Effector CD4-positive, alpha-beta T cell (primary cell): ENCODE measurements at places on chromosomes 1 and 21.

GRCh38 chr1:245432228-245432875, 277.6 kb downstream of the KIF26B start:
- no peak for DNase-seq

DNA sequence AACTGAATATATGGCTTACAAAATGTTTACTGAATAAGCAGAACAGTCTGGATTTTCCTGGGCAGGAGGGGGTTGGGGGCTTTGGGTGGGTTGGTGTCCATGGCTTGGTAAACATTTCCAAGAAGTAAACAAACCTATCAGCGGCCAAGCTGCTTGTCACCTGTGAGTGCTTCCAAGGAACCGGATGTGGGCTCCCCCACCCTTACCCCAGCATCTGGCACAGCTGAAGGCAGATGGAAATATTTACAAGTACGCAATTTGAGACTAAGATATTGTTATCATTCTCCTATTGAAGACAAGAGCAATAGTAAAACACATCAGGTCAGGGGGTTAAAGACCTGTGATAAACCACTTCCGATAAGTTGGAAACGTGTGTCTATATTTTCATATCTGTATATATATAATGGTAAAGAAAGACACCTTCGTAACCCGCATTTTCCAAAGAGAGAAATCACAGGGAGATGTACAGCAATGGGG, at the start of gene CLCA1:
Gene CLCA1 (plus strand): TSS at position 427 of the 477 bp plus-strand sequence. CDS start 45 bp downstream, at position 472.
- no peak for DNase-seq

DNA sequence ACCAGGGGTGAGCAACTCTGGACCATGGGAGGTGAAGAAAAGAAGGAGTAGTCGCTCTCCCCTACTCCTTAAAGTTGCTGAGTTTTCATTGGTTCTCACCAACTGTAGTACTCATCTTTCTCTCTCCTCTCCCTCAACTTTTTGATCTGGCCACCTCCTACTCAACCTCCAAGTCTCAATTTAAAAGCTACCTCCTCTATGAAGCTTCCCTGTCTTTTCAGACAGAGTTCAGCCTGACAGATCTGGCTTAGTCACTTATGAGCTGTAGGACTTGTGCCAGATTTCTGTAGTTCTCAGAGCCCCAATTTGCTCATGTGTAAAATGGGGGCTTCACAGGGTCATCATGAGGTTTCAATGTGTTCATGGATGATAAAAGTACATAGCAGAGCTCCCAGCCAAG, 34.5 kb upstream of the HTR1D start:
- DNase-seq = no peak

DNA sequence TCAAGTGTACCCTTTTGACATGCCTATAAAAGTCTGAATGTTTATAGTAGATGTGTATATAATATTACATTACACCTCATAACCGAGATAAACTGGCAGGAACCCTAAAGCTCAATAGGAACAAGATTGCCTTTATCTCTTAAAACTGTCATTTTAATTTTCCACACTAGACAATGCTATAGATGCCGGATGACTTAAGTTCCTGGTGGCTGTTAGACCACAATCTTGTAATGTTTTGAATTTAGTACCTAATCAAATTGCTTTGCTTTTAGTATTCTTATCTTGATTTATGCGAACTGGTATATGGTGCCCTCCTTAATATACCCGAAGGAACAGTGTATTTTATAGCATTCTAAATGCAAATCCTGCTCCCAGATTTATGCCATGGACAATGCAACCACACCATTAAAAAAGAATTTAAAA, 1397.0 kb upstream of the ADGRL4 start:
- no peak for DNase-seq

DNA sequence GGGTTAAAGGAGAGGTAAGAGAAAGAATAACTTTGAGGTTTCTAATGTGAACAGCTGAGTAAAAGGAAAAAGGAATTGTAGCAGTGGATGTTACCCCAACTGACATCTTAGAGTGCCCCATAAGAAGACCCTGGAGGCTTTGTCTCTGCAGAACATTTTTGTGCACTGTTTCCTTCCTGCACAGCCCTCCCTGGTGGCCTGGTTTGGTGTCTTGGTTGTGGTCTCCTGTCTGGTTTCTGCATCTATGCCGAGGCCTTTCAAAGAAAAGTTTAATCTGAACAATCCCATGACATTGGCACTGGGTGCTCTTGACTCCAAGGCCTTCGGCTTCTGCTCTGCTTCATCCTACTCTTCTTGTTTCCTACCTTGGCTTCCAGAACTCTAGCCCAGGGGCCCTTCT, 57.8 kb downstream of the RHOU start:
- no peak for DNase-seq

DNA sequence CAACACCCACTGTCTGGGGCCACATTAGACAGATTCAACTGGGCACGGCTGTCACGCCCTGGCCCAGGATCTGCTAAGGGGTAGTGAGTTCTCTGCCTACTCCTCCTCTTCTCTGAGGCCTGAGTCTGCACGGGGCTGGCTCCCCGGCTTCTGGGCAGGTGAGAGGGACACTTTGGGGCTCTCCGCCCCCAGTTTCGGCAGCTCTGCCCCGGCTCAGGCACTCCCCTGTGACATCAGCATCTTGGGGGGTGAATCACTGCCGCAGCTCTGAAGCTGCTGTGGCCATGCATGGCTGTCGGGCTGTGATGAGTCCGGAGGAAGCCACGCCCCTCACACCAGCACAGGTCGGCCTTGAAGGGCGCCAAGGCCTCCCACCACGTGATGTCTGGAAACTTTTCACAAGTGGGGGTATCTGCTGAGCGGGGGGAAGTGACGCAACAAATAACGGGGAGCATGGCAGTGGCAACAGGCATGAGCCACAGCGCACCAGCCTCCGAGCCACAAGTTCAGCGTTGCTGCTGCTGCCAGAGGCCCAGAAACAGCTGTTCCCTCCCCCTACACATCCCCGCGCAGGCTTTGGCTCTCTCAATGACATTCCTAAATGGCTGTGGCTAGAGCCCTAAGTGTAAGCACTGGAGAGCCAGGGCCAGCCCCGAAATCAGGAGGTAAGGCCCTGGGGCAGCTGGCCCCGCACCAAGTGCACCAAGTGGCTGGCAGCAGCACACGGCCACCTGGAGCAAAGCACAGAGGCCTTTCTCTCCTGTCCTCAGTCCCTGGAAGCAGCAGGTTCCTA, 26.3 kb downstream of the ZBTB17 start:
- DNase-seq = peak; percentile 92

DNA sequence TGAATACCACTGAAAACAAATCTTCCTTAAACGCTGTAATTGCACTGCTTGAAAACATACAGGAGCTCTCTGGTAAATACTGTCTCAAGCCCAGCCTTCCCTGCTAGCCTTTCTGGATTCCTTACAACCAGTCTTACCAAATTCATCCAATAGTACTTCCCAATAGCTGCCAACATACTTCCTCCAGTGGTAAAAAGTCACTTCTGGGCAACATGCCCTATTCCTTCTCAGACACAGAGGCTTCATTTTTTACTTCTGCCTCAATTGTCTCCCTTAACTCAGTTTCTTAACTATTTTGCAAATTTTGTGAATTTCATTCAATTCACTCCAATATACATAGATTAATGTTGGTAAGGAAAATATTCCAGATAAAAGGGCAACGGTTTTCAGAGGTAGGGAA, 166.3 kb downstream of the TBX15 start:
- no peak for DNase-seq

DNA sequence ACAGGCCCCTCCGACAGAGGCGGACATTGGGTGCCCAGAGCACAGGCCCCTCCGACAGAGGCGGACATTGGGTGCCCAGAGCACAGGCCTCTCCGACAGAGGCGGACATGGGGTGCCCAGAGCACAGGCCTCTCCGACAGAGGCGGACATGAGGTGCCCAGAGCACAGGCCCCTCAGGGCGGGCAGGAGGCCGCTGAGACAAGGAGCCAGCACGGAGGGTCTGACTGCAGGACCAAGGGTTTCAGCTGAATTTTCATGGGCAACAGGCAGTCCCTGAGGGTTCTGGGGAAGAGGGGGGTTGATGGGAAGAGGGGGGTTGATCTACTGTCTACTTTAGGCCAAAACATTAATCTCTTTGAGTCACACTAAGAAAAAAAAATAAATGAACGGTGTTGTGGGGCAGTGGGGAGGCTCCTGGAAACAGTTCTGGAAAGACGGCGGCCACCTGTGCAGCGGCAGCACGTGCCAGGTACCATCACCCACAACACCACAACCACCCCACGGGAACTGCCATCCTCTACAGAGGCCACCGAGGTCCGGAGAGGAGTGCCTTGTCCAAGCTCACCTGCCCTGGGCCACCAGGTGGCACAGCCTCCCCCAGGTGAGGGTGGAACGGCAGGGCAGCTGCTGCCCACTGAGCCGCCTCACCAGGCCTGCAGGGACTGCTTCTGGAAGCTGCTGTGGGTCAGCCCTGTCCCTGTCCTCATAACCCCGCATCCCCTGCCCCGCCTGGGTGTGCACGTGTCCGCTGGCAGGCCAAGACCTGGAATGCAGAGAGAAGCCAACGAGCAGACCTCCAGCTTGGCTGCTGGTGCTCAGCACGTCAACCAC, 20.5 kb downstream of the PRDM15 start:
- no peak for DNase-seq

- DNase-seq = no peak
Observed at GRCh38 chr1:213466541-213466940, 415.5 kb downstream of the RPS6KC1 start.

GRCh38 chr1:219347376-219347775, 173.7 kb downstream of the LYPLAL1 start:
- no peak for DNase-seq

DNA sequence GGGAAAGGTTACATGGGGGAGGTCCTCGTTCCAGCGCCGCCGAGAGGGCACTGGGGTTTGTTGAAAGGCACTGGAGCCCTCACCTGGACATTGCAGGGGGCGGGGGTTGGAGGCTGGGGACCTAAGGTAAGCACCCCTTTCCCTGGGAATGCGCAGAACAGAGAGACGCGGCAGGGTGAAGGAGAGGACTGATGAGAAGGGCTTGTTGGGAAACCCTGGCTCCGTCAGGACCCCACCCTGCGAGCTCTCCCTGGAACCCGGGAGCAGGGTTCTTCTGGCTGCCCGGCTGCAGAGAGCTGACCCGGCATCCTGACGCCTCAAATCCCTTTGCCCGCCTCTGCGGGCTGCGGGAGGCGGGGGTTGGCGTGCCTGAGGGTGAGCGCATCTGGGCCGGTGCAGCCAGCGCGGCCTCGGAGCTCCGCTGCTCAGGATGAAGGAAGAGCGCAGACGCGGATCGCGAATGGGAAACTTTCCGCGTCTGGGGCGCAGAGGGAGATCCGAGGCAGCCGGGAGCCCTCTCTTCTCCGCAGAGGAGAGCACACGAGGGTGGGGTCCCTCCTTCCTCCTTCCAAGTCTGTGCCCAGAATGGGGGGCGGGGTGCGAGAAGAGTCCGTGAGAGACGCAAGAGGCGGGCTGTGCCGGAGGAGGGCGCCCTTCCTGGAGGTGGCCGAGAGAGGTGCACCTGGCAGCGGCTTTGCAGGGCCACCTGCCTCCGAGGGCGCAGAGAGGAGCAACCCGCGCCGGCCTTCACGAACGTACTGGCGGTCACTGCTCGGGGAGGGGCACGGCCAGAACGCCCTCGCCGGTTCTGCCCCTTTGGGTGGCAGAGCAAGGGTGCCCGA, 2.4 kb downstream of the IGSF21 start:
- DNase-seq = no peak

DNA sequence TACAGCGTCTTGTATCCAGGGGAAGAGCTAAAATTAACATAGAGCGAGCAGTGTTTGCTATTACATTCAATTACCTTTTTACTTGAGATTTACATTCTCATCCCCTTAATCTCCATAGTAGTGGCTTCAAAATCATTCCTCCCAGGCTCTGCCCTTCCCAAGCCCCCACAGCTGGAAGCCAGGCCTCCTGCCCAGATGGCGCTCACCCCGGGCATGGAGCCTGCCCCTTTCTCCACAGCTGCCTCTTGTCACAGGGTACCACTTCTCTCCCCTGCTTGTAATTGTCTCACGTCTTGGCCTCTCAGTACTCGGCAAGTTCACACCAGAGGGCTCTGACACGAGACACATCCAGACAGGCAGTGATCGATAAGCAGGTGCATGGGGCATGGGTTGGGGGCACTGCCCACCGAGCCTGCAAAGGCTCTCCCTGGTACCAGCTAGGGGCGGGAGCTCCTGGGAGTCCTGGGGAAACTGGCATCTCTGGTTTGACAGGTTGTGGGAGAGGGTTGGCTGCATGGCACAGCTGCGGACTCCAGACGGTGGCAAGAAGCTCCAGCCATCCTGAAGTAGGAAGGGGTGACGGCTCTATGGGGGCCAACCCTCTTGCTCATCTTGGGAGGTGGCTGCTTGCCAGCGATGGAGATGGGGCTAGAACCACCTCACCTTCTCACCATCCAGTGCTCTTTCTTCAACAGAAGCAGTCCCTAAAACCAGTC, 20.1 kb downstream of the CASZ1 start:
- DNase-seq = no peak

GRCh38 chr1:241357366-241358340, 648 bp upstream of the RGS7 start:
- DNase-seq = no peak
